Thyroid gland (tissue), 4 donors: ENCODE measurements at places on chromosomes 5 and 9. TPM values are rescaled to one million over a fixed set of nuclear protein-coding genes. Genes with fewer than 3 reads are reported as not detected.

GRCh38 chr9:87149799-87150198, 202.5 kb upstream of the GAS1 start:
- DNase-seq: no peak

GRCh38 chr9:124077915-124078572, 66.5 kb downstream of the LHX2 start:
- DNase-seq: no peak

DNA sequence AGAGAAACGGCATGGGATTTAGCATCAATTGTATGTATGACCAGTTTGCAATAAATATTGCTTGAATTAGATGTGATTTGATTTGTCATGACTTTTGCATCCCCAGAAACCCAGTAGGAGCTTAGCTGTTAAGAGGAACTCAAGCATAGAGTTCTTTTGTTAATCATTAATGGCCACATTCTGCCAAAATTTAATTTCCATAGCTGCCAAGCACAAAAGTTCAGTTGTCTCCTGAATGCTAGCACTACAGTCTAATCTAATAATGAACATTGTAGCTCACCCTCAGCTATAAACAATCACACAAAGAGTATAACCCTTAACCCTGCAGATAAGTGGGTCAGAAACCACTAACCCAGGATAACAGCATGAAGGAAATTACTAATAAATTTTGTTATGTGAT, 169.8 kb upstream of the GRAMD2B start:
- no peak for DNase-seq

KCNT1 gene
- total RNA-seq: not detected

GRCh38 chr9:120306561-120306960, 273.4 kb downstream of the CDK5RAP2 start:
- DNase-seq: no peak
